ENCODE measurements at places on chromosomes 5 and 9. TPM values are rescaled to one million over a fixed set of nuclear protein-coding genes. Genes with fewer than 3 reads are reported as not detected.

NUTM2F gene
- total RNA-seq, result not detected

ZNF462 gene
- total RNA-seq, result not detected

DNA sequence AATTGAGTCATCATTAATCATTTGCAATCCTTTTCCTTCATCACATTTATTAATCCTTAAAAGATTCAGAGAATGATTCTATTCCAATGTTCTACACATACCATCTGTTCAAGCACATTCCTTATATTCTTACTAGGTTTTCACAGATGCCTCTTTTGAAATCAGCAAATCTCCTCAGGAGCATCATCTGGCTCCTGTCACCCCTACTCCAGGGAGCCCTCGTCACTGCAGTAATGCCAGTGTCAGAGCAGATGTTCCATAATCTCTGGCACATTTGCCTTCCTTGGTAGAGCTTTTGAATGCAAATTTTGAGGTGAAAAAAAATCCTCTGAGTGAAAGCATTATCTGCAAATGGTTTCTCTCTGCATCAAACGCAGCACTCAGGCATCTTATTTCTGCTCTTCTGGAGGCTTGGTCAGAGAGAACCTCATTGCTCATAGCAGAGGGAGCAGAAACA lies 7.6 kb upstream of the KCNV2 start:
- no peaks in the 10 kb centered on the region for H3K4me1 ChIP-seq
- no peak for DNase-seq
- H3K4me3 ChIP-seq, result no peak overlapping the region
- no peak overlapping the region for H3K27ac ChIP-seq

- no peaks in the 10 kb centered on the region for H3K36me3 ChIP-seq
- H3K4me3 ChIP-seq, result no peak overlapping the region
Observed at GRCh38 chr5:146313027-146313426, 25.6 kb upstream of the POU4F3 start.

- H3K4me3 ChIP-seq, result no peak overlapping the region
- no peaks in the 10 kb centered on the region for H3K27me3 ChIP-seq
- DNase-seq, result peak; percentile 66
- H3K27ac ChIP-seq, result no peak overlapping the region
- no peaks in the 10 kb centered on the region for H3K36me3 ChIP-seq
- H3K4me1 ChIP-seq, result no peaks in the 10 kb centered on the region
Observed at GRCh38 chr9:121992571-121993212, 100.4 kb downstream of the TTLL11 start.

- H3K4me3 ChIP-seq, result no peak overlapping the region
- no peaks in the 10 kb centered on the region for H3K4me1 ChIP-seq
- H3K36me3 ChIP-seq, result no peaks in the 10 kb centered on the region
- H3K27me3 ChIP-seq, result peaks cover 3% of the 10 kb centered on the region
Observed at GRCh38 chr9:120259100-120259499, 320.9 kb downstream of the CDK5RAP2 start.

DNA sequence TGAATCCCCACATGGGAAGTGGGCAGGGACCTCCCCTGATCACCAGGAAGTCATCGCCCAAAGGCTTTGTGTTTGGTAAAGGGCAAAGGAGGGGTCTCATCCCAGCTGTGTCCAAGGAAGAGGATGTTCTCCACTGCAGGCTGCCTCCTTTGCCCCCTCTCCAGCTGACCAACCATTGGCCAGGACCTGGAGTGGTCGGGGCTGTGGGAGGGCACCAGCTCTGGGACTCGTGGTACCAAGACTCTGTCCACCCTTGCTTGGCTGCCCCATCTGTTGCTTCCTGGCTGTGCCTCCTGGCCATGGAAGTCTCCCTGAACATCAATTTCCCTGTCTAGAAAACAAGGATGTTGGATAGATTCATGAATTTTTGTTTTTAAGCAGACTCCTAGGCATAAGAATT lies 34.1 kb downstream of the COL15A1 start:
- H3K4me1 ChIP-seq, result peaks cover 16% of the 10 kb centered on the region
- no peaks in the 10 kb centered on the region for H3K36me3 ChIP-seq
- H3K27me3 ChIP-seq, result peaks cover 16% of the 10 kb centered on the region
- H3K27ac ChIP-seq, result no peak overlapping the region
- no peak overlapping the region for H3K4me3 ChIP-seq

TUT7 gene
- 32.3 TPM for total RNA-seq

- DNase-seq, result no peak
- H3K4me3 ChIP-seq, result no peak overlapping the region
- no peak overlapping the region for H3K27ac ChIP-seq
- H3K4me1 ChIP-seq, result no peaks in the 10 kb centered on the region
- no peaks in the 10 kb centered on the region for H3K36me3 ChIP-seq
Observed at GRCh38 chr5:122978644-122979297, 57.8 kb downstream of the PPIC start.

GRCh38 chr9:26753971-26754370 lies 138.6 kb downstream of the CAAP1 start:
- H3K27ac ChIP-seq, result no peak overlapping the region
- no peaks in the 10 kb centered on the region for H3K36me3 ChIP-seq
- peaks cover 2% of the 10 kb centered on the region for H3K27me3 ChIP-seq
- no peaks in the 10 kb centered on the region for H3K4me1 ChIP-seq

DNA sequence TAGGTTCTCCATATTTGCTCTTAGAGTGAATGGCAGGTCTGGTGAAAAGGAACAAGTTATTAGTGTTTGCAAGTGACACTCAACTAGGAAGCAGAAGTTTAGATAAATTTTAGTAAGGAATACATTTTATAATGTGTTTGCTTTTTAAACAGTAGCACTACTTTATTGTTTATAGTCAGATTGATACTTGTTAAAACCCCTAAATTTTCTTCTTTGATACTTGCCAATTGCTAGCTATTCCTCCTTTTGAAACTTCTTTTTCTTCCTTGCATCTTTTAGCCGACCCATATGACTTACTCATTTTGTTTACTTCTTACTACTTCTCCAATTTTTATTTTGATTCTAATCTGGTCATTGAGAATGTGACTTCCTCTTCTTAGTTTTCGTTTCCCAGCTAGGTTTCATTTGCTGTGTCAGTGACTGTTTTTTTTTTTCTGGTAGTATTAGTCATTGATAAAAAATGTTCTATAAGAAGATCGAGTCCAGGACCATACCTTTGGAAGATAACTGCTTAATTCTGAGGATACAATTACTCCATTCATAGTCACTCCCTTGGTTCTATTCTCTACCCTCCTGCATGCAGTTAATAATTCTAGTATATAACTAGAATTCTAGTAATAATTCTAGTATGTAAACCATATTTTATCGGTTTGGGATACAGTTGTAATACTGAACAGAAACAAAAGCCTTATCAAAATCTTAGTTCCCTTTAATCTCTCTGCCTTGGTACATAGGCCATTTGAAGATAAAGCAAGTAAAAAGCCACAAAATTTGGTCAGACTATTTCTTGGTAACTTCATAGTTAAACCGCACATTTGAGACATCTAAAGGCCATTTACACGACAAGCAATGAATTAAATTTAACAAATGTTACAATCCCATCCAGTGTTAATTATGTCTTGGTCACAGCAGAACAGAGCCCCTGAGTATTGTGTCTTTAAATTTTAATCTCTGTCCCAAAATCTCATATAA lies 2.8 kb upstream of the RICTOR start:
- H3K27me3 ChIP-seq, result peaks cover 21% of the 10 kb centered on the region
- peaks cover 27% of the 10 kb centered on the region for H3K4me1 ChIP-seq
- peak overlapping the region; percentile 14 for H3K27ac ChIP-seq
- H3K36me3 ChIP-seq, result peaks cover 9% of the 10 kb centered on the region
- no peak for DNase-seq

GRCh38 chr5:98927989-98928872 lies 576 bp downstream of the CHD1 start:
- peaks cover 44% of the 10 kb centered on the region for H3K36me3 ChIP-seq
- peak overlapping the region; percentile 100 for H3K27ac ChIP-seq
- H3K27me3 ChIP-seq, result no peaks in the 10 kb centered on the region
- peaks cover 53% of the 10 kb centered on the region for H3K4me1 ChIP-seq
- peak overlapping the region; percentile 95 for H3K4me3 ChIP-seq
- DNase-seq, result peak; percentile 49

DNA sequence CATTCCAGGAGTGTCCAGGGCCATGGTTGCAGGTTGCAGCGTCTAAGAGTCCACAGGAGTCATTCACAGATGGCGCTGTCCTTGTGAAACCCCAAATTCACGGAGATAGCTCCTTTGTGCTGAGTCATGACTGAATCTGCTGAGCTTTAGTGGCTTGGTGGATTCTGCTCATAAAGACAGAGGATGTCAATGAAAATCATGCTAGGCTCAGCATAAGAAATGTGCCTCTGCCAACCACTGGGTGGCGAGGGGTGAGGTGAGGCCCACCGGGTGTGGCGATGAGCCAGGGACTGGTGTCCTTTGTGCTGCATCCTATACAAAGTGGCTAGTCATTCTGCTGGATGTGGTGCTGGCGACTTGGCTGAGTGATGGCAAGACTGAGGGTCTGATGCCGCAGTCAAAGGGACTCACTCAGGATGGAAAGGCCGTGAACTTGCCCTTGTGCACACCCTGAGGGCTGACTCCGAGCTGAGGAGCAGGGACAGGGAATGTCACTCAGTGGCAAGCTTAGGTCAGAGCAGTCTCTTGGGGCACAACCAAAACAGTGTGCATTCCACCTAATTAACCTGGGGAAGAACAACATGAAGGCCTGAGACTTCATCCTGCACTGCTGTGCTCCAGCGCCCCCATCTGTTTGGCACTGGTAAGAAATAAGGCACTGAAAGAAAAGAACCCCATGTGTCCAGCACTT lies 71.5 kb downstream of the DAP start:
- H3K4me1 ChIP-seq, result no peaks in the 10 kb centered on the region
- no peak overlapping the region for H3K27ac ChIP-seq
- H3K36me3 ChIP-seq, result peaks cover 13% of the 10 kb centered on the region
- H3K4me3 ChIP-seq, result no peak overlapping the region
- peak; percentile 43 for DNase-seq

- H3K36me3 ChIP-seq, result no peaks in the 10 kb centered on the region
- no peak overlapping the region for H3K27ac ChIP-seq
Observed at GRCh38 chr5:76365561-76365960, 37.5 kb upstream of the IQGAP2 start.

SPIN1 gene
- total RNA-seq, result 54.4 TPM

GRCh38 chr9:132381966-132382541 lies 24.6 kb downstream of the TTF1 start:
- H3K27me3 ChIP-seq, result no peaks in the 10 kb centered on the region
- no peak for DNase-seq
- peak overlapping the region; percentile 74 for H3K27ac ChIP-seq

DNA sequence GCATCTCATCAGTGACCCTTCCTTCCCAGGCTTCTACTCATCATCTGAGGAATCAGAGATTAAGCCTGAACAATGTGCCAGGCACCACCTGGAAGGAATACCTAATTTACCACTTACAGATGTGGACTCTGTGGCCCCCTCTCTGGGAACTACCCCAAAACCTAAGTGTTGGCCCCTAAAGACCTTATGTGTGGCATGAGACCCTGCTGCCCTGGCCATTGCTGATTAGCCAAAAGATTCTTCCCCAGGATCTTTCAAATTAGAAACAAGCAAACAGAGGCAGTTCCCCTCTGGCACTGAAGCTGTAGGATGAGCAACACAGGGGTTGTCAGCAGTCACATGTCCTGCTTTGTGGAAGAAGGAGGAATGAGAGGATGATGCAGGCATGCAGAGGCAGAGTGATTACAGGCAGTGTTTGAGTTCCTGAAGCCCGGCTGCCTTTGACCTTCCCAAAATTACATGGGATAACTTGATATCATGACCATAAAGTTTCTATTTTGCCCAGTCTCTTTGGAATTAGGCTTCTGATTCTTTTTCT lies 10.6 kb downstream of the SPINK4 start:
- H3K4me1 ChIP-seq, result peaks cover 10% of the 10 kb centered on the region
- no peaks in the 10 kb centered on the region for H3K27me3 ChIP-seq
- no peak for DNase-seq
- no peak overlapping the region for H3K27ac ChIP-seq
